Activated naive CD8-positive, alpha-beta T cell treated with anti-CD3 and anti-CD28 coated beads, Interleukin-2, amount 50 U/mL, for 24 hours (primary cell): ENCODE measurements at places on chromosomes 3 and 15.

DNA sequence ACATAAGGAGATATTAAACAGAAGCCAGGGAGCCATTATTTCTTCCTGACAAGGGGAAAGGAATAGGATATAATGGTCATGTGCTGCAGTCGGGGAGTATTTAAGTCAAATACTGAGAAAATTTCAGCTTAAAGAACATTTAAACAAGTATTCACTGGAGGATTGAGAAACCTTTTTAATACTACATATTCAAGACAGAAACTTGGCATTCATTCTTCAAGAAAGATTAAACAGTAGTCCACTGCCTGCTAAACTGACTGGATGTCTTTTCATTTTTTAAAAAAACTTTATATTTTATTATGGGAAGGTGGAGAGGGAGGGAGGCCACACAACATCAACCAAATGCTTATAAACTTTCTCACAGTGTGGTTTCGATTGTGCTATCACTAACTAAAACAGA is 107.4 kb upstream of the CBLB start:
- no peak for DNase-seq

GRCh38 chr3:161273589-161274218 is 52.6 kb downstream of the NMD3 start:
- DNase-seq: peak; percentile 23

DNA sequence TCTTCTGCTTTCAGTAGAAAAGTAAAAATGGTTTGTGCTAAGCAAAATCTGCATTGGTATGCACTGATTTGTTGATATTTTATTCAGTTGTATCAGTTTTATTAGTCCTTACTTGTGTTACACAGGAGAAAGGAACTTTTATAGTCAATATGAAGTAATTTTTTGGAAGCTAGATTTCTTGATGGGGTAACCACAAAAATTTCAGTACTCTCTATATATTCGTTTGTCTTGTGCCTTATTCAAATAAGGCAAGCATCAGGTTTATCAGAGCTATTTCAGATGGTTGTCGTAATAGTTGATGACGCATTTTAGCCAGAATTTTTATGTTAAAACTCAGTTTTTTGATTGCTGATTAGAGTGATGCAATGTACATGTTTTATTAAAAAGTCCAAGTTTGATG is 50.7 kb upstream of the NIPA1 start:
- DNase-seq: no peak

GRCh38 chr3:99720985-99721632 is 82.7 kb downstream of the COL8A1 start:
- no peak for DNase-seq

DNA sequence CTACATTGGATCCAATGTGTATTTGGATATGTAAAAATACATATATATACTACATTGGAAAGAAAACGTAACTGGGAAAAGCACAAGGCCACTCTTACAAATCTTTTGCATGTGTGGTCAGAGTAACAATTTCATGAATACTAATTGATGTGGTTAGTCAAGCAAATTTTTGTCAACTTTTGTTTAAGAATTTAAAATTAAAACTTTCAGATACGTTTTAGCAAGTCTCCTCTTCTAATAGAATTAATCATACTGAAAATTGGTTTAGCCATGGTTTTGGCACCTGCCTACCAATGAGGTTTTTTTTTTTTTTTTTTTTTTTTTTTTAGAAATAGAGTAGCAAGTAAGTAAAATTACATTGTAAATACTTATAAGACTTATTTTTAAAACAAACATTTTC is 153.0 kb upstream of the CGNL1 start:
- DNase-seq: no peak

DNA sequence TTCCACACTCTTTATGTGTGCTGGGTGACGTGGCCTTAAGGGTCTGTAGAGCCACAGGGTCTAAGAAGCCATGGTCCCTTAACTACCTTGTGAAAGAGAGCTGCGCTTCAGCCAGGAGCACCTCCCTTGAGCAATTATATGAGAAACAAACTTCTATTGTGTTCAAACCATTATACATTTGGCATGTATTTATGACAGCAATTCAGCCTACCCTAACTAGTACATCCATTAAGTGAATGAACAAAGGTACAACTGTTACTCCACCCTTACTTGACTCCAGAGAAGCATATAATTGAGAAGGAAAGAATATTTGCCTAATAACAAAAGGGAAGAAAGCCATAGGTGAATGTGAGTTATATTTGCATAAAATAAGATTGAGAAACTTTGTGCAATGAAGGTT is 69.8 kb upstream of the BOC start:
- DNase-seq: no peak

DNA sequence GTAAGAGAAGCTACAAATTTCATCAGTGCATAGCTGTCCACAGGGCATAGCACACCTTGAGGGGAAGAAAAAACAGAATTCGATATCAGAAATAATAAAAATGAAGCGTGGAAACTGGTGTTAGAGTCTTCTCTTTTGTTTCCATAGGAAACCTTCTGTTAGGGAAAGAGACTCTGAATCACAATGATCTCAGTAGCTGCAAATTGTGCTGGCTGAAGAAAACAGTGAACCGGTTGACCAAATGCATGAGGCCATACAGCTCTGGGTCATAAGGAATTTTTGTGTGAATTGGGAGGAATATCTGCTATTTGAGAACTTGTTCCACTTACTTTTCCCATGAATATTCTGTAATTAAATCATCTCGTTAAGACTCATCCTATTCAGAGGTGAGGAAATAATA is 580.2 kb upstream of the NECTIN3 start:
- DNase-seq: no peak

DNA sequence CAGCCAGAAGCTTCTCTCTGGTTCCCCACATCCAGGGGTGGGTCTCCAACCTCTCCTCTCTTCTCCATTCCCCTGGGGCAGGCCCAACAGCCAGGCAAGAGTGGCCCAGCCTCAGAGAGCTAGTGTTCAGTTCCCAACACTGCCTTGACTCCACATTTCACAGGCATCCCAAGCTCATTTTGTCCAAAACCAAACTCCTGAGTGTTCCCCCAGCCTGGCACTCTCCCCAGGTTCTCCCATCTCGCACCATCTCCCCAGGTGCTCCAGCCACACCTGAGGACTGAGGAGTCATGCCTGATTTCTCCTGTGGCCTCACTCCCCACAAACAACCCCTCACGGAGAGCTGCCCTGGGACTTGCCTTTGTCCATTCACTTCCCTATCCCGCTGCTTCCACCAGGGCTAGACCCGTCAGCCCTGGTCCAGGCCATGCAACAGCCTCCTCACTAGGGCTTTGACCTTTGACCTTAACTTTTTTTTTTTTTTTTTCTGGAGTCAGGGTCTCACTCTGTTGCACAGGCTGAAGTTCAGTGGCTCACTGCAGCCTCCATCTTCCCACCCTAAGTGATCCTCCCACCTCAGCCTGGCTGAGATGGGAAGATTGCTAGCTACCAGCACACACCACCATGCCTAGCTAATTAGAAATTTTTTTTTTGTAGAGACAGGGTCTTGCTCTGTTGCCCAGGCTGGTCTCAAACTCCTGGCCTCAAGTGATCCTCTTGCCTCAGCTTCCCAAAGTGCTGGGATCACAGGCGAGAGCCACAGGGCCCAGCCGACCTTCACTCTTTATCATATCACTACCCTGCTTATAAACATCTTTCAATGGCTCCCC is 3.9 kb upstream of the CSK start:
- DNase-seq: no peak

DNA sequence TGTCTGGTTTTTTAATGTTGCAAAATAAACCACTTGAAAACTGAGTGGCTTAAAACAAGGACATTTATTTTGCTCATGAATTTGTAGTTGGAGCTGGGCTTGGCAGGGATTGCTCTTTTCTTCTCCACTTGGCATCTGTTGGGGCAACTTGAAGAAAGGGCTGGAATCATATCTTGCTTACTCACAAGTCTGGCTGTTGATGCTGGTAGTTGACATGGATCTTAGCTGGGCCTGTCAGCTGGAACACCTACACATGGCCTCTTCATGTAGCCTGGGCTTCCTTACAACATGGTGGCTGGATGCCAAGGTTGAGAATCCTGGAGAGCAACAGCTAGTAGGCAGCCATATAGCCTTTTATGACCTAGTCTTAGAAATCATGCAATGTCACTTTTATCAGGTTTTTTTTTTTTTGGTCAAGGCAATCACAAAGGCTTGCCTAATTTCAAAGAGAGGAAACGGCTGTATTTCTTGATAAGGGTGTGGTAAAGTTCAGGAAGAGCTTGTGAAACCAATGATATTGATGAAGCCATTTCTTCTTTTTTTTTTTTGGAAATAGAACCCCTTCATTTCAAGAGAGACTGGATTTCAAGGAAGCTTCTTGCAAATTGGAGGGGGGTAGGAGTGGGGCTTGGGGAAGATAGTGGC is 262.1 kb downstream of the IL20RB start:
- DNase-seq: no peak

DNA sequence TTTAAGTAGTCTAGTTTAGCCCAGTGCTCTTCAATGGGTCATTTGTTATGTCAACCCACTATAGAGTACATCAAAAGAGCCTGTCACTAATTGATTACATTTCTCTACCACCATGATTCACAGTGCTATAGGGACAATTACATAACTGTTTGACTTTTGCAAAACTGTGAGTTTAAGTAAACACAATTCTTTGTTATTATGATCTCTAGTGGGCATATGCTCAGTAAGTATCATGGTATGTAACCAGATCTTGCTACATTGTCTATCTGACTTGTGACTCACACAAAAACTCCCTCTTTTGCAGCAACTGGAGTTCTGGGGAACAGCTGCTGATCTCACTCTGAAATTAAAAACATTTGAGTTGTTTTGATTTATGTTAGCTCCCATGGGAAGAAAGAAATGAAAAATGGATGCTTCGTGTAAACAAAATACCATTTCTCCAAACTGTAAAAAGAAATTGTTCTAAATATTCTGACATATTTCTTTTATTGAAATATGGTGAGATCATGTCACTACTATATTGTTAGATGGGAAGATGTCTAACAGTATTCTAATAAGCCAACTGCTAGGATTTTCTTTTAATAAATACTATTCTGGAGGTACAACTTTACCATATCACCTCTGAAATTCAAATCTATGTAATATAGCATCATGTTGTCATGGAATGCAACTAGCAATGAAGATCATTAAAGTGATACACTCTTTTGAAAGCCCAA is 470.4 kb downstream of the ROBO1 start:
- no peak for DNase-seq

DNA sequence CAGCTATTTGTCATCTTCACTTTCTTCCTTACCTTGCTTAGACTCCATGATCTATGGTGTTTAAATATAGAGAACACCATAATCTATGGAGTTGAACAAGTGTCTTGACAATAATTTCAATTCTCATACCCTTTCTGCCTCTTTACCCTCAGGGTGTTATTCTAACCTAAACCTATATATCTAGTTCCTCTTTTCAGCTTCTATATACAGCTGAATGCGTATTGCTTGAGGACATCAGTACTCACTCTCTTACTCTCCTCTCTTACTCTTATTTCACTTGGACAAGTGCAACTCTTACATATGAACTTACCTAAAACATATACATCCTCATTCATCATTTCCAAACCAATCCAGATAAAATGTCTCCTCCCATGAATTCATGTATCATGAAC is 187.1 kb downstream of the RAP2B start:
- DNase-seq: no peak

DNA sequence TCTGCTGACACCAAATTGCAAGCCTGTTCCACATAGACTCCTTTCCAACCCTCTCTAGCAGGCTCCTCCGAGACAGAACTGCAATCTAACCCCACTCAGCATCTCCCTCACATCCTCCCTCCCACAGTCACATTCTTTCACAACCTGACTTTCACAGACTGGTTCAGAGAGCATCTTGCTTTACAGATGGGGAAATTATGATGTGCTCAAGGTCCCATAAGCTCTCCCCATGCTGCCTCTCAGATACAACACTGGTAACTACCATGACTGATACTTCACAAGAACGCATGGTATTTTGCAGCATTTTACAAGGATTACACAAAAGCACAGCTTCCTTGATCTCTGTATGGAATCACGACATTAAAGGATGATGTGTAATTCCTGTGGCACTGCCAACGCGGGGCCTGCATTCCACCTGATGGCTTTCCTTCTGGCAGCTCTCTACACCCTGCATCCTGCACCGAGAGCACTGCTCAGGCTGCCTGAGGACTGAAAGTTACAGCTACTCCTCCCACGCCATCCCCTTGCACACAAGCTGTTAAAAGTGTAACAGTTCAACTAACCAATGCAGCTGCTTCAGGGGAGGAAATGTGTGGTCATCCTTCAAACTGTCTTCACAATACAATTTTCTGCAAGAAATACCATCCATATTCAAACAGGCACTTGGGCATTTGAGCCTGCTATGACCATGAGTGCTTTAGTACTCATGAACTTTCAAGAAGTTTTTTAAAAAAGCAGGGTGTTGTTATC is 27.6 kb downstream of the TBC1D2B start:
- DNase-seq: peak; percentile 71

DNA sequence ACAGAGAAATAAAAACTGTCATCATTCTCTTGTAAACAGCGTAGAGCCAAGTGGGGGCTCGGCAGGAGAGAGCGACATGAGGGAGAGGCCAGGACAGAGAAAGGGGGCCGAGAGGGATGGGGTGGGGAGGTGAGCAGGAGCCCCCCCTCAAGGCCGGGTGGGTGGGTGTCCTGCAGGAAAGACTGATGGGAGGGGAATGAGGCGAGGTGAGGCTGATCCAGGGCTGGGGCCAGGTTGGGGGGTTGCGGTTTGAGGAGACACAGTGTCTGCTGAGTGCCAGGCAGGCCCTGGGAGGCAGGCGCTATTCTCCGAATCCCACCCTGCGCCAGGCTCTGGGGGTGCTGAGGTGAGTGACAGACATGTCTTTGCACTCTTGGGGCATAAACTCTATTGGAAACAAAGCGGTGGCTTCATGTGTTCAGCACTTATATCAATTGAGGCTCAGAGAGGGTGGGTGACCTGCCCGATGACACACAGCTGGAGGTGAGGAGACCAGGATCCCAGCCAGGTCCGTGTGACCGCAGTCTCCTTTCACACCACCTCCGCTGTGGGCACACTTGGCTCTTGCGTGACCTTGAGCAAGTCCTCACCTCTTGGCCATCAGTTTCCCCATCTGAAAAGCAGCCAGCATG is 19.6 kb upstream of the CSPG4 start:
- no peak for DNase-seq
